ENCODE measurements at places on chromosomes 1 and 21. TPM values are rescaled to one million over a fixed set of nuclear protein-coding genes. Genes with fewer than 3 reads are reported as not detected.

The TNFAIP8L2 gene
- 8.0 TPM for total RNA-seq

The S100A3 gene
- total RNA-seq: 2.2 TPM

The CDC14A gene
- total RNA-seq: 6.8 TPM

The FAM177B gene
- not detected for total RNA-seq

The COA6 gene
- 28.0 TPM for total RNA-seq

The DCDC2B gene
- total RNA-seq: not detected

The RAB25 gene
- total RNA-seq: not detected

The TINAGL1 gene
- 154 TPM for total RNA-seq

The MANEAL gene
- 1.5 TPM for total RNA-seq

The OR2L5 gene
- not detected for total RNA-seq

The VAV3 gene
- total RNA-seq: 11.4 TPM

The OR10Z1 gene
- not detected for total RNA-seq

- DNase-seq: peak; percentile 75
Measured at GRCh38 chr21:46160907-46161632, 5.7 kb upstream of the FTCD start.

DNA sequence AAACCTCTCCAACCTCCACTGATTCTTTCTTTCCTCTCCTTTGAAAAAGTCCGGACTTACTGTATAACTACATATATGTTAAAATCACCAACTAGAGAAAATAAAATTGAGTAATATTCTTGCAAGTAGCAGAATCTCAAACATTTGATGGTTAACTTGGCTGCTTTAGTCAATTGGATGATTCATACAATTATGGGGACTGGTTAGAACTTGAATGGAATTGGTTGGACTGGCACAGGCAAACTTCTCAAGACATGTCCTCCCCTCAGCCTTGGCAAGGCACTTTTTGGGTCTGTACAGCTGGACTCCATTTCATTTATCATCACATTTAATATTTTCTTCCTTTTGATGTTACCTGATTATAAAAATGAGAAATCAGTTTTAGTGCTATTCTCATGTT, 6.5 kb downstream of the WLS start:
- DNase-seq: no peak

- no peak for DNase-seq
Measured at GRCh38 chr1:180188684-180189175, 34.1 kb downstream of the QSOX1 start.

DNA sequence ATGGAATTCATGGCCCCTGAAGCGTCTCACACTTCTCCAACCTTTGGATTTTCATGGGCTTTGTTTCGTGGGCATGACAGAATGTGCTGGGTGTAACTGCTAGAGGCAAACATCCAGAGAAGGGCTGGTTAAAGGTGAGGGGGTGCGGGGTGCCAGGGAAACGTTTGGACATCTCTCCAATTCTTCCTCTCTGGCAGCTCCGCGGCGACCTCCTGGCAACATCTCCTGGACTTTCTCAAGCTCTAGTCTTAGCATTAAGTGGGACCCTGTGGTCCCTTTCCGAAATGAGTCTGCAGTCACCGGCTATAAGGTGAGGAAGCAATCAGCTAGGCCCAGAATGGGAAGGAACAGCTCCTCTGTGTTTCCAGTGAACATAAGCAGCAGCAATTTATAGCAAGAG, 12.0 kb downstream of the TMEM81 start:
- DNase-seq: no peak

- peak; percentile 89 for DNase-seq
Measured at GRCh38 chr1:3012456-3013291, 8.6 kb upstream of the ACTRT2 start.

DNA sequence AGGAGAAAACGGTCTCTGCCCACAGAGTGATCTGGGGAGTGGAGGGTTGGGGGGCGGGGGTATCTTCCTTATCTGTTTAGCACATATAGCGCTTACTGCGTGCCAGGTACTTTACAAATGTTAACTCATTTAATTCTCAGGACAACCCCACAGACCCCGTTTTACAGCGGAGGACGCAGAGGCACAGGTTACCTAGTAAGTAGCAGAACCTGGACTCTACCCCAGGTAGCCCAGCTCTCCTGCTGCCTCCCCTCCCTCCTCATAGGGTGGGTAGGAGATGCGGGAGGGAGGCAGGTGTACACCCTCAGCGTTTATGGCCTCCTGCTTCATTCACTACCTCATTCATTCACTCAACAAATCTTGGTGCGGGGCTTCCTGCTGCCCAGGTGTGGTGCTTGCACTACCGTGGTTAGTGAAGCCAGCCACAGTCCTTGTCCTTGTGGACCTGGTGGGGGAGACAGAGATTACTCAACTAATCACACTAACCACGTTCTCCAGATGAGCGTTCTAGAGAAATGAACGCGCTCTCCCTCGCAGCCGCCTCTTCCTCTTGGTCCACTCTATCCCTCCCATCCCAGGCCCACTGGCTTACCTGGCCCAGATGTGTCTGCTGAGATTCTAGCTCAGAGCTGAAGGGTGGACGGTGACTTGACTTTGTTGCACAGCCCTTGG, 102.0 kb downstream of the IER5 start:
- DNase-seq: peak; percentile 76

GRCh38 chr1:234931404-234931973, 197.1 kb downstream of the TOMM20 start:
- peak; percentile 67 for DNase-seq

- DNase-seq: no peak
Measured at GRCh38 chr1:204623365-204623893, 62.1 kb downstream of the LRRN2 start.

GRCh38 chr1:114979278-114979891, 50.2 kb upstream of the TSHB start:
- no peak for DNase-seq

DNA sequence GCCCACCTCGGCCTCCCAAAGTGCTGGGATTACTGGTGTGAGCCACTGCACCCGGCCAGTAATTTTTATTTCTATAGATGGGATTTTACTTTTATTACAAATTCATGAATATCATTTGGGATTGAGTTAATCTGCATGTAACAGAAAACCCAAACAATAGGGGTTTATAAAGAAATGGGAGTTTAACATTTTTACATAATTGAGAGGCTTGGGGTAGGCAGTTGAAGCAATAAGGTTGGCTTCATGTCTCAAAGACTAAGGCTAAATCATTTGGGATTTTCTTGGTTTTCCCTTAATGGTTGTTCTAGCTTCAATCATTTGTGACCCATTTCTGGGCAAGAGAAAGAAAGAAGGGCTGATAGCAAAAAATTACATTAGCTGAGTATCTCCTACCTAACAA, 118.7 kb upstream of the FOXD3 start:
- DNase-seq: no peak

DNA sequence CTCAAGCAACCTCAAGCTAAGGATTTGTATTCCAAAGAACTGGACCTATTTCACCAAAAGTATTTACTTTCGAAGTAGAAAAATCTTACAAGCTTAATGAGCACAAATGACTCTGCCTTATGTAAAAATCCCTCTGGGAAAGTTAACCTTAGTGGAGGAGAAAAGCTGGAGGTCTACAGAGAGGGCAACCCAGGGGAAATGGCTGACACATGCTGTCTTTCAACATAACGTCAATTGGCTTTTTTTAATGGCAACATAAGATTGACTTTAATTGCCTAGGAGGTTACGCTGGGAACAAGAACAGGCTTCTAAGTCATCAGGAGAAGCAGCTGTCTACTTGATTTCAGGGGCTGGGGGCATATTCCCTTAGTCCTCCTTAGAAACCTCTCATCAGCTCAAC, 52.3 kb downstream of the UTP25 start:
- no peak for DNase-seq

- peak; percentile 20 for DNase-seq
Measured at GRCh38 chr1:20416706-20417105, 69.3 kb downstream of the CAMK2N1 start.

DNA sequence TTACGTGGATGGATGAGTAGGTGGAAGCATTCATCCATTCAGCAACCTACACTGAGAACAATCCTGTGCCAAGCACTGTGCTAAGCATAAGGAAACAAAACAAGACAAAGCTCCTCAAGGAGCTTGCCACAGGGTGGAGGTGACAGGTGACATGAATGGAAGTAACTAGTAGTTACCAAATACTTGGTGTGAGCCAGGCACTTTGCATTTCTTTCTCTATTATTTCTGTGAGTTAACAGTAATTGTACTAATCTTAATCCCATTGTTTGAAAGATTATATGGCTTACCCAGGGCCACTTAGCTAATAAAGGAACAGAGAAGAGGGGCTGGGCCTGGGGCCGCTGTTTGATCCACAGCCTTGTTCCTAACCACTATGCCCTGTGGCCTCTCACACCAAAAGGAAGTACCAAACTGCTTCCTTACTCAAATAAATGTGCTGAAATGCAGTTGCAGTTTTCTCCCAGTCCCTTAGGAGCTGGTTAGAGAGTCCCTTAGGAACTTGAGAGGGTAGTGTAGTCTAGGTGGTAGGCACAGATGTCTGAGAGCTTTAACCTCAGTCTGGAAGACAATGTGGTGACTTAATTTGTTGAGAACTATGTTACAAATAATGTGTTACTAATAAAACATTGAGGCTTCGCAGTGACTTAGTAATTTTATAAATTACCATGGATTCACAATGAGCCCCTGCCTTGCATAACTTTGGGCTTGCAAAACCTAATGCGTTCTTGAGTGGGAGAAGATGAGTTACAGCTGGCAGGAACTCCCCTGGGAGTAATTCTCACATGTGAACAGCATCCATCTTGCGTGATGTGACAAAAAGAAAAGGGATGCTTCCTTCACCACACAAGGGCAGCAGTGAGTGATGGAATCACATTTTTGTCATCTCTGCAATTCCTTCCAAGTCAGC, 69.8 kb downstream of the MPZL1 start:
- no peak for DNase-seq

GRCh38 chr1:231727171-231727570, 100.6 kb downstream of the DISC1 start:
- no peak for DNase-seq

GRCh38 chr1:185721553-185721952, 12.6 kb upstream of the HMCN1 start:
- no peak for DNase-seq

DNA sequence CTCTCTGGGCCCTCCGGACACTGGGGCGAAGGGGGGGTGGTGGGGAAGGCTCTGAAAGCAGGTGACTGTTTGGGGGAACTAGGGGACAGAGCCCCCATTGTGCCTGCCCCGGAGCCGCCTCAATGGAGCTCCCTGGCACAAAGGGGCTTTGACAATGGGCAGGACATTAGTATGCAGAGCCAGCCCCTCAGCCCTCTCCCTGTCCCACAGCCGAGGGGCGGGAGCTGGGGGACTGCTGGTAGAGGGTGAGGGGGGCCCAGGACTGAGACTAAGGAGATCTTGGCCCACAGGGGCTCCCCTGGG, 7.8 kb downstream of the KCNJ10 start:
- DNase-seq: no peak

- DNase-seq: peak; percentile 77
Measured at GRCh38 chr1:178942285-178943198, 71.7 kb upstream of the ANGPTL1 start.

DNA sequence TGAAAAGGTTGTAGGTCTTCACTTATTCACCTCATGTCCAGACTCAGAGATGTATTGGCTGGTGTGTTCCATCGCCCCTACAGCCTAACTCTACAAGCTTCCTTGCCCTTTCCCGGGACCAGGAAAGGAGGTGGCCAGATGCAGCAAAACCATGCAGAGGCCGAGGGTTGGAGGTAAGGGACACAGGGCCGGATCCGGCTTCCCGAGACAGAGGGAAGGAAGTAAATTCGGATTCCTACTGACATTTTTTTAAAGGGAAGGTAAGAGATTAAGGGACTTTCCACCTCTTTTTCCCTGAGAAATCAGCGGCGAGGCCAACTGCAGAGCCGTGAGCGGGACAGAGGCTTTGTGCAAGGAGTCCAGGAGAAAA, 12.7 kb downstream of the EPHA10 start:
- DNase-seq: no peak

DNA sequence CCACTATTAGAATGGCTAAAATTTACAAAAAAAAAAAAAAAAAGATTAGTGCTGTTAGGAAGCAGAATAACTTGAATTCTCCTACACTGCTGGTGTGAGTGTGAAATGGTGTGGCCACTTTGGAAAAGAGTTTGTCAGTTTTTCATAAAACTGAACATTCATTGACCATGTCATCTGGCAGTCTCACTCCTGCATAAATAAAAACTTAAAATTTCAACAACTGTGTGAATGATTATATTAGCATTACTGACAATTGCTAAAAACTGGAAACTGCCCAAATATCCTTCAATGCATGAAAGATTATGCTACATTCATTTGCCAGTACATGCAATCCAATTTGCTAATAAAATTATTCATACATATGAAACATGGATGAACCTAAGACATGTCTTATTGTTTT, 570.9 kb downstream of the NEGR1 start:
- DNase-seq: no peak

DNA sequence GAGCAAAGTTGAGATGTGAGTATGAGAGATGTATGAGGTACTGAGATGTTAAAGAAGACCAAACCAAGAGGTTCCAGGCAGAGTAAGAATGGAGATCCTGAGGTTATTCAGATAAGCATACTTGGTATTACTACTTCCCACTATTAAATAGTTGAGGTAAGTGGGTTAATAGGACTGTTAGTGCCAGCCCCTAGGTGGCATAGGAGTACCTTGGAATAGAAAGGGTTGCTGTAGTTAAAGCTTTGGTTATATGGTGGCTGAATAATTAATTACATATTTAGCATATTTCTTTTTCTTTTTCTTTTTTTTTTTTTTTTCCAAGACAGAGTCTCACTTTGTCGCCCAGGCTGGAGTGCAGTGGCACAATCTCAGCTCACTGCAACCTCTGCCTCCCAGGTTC, 397.9 kb upstream of the TMPRSS15 start:
- no peak for DNase-seq

DNA sequence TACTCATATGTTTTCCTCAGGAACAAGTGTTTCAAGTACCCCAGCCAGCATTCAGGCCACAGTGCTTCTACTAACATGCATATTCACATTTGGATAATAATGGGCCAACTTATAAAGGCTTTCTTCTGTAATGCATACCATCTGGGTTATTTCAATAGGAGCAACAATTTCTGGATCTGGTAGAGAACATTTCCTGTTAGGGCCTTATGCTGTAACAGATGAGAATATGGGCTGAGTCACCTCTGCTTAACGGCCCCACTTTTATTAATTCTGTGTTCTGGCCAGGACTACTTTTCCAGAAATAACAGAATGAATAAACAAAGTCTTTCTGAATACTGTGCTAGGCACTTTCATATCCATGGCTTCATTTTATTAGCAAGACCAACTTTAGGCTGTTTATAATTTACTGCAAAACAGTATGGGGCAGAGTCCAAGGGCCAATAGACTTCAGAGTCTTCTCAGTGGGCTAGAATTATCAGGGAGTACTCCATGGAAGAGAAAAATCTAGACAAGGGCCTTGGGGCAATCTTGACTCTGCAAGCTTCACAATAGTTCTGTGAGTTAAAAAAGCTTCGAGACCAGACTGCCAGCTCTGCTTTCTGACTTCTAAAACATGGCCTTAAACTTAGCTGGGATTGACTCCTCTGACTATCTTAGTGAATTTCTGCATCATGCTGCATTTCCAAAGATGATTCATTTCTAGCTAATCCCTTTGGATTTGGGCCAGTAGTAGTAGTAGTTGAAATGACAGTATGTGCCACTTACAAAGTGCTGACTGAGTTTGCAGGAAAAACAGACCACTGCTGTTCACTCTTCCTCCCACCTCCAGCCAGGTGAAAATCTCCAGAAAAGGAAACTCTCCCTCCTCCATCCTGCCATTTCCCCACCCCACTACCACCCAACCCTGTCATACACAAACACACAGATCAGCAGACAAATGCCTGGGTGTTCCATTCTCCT, 8.2 kb upstream of the SSX2IP start:
- no peak for DNase-seq

Measured in mesenteric fat pad (tissue), 1 donor.